Tibial nerve (tissue), 4 donors: ENCODE measurements at places on chromosomes 4 and X.

GRCh38 chr4:139247700-139248238 is 32.3 kb downstream of the MGARP start:
- no peaks in the 10 kb centered on the region for H3K4me1 ChIP-seq
- H3K27ac ChIP-seq = no peak overlapping the region
- H3K4me3 ChIP-seq = no peak overlapping the region

- H3K27ac ChIP-seq = peak overlapping the region; percentile 59
- H3K4me3 ChIP-seq = no peak overlapping the region
- no peak for DNase-seq
- peaks cover 18% of the 10 kb centered on the region for H3K4me1 ChIP-seq
- H3K36me3 ChIP-seq = no peaks in the 10 kb centered on the region
These were observed 33.5 kb downstream of the TRMT44 start for GRCh38 chr4:8473920-8474590.

DNA sequence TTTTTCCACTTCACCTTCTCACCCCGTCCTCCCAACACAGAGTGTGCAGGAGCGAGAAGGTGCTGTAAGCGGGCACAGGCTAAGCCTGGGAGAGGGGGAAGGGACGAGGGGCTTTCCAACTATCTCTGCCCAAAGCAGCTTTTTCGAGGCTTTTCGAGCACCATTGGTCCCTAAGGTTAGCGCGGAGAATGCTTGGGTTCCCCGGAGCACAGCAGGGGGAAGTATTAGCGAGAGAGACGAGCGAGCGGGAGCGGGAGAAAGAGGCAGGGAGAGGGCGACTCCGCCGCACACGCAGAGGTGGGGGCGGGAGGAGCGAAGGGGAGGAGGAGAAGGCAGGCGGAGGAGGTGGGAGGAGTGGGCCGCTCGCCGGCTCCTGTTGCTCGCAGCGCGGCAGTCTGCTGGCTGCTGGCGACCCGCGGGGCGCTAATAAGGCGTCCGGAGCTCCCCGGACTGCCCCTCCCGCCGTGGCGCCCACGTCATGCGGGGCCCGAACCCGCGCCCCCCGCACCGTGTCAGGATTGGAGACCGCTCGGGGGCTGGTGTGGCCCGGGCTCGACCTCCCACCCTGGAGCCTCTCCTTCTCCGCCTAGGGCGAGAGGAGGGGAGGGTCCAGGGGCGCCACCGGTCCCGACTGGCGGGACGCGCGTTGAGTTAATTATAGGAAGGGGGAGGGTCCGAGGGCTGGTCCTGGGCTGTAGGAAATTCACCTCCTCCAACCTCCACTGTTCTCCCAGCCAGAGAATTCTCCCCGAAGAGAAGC is at the start of gene ADAMTS3:
ADAMTS3 (minus strand) TSS at position 263 of the 760 bp plus-strand sequence. CDS start 459 bp downstream, outside the sequence.
- H3K36me3 ChIP-seq = no peaks in the 10 kb centered on the region
- H3K27ac ChIP-seq = peak within 1 kb of the TSS; percentile 73

GRCh38 chr4:8342651-8343261 is 73.2 kb downstream of the HTRA3 start:
- H3K27ac ChIP-seq = no peak overlapping the region
- no peak for DNase-seq
- H3K36me3 ChIP-seq = no peaks in the 10 kb centered on the region
- H3K4me3 ChIP-seq = no peak overlapping the region
- H3K27me3 ChIP-seq = no peaks in the 10 kb centered on the region
- H3K4me1 ChIP-seq = peaks cover 5% of the 10 kb centered on the region

GRCh38 chrX:149010013-149010852 is 494.9 kb downstream of the IDS start:
- H3K4me3 ChIP-seq = no peak overlapping the region
- H3K27me3 ChIP-seq = no peaks in the 10 kb centered on the region
- H3K4me1 ChIP-seq = no peaks in the 10 kb centered on the region
- DNase-seq = no peak

GRCh38 chrX:41273638-41274037 is 60.3 kb upstream of the DDX3X start:
- H3K27ac ChIP-seq = no peak overlapping the region
- peaks cover 29% of the 10 kb centered on the region for H3K27me3 ChIP-seq
- no peaks in the 10 kb centered on the region for H3K4me1 ChIP-seq
- H3K4me3 ChIP-seq = no peak overlapping the region

DNA sequence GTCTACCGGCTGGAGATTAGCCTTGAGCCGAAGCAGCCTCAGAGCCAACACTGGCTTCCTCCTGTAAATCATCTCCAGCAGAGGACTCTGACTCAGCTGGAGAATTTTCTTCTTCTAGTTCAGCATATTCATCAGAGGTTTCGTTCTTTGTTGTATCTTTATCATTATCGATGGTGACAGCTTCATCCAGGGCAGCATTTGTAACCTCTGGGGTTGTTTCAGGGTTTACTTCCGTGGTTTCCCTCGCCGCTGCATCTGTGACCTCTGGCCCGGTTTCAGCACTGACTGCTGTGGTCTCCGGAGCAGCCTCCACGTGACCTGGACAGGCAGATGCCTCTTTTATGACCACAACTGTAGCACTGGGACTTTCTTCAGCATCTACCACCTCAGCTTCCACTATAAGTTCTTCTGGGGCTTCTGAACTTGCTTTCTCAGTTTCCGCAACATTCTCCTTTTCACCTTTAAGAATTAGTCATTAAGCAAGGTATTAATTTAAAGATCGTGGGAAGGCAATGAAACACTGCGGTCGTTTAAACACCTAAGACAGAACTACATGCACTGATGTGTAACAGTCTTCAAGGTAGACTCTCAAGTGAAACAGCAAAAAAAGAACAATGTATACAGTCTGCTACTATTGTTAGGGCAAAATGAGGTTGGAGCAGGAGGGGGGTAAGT is 13.3 kb downstream of the MGARP start:
- H3K4me1 ChIP-seq = no peaks in the 10 kb centered on the region
- no peaks in the 10 kb centered on the region for H3K36me3 ChIP-seq
- H3K27ac ChIP-seq = peak overlapping the region; percentile 5
- DNase-seq = peak; percentile 75
- no peaks in the 10 kb centered on the region for H3K27me3 ChIP-seq

- H3K4me1 ChIP-seq = no peaks in the 10 kb centered on the region
- DNase-seq = no peak
- H3K36me3 ChIP-seq = no peaks in the 10 kb centered on the region
- H3K27ac ChIP-seq = no peak overlapping the region
These were observed 22.5 kb downstream of the STX18 start for GRCh38 chr4:4519297-4519894.

DNA sequence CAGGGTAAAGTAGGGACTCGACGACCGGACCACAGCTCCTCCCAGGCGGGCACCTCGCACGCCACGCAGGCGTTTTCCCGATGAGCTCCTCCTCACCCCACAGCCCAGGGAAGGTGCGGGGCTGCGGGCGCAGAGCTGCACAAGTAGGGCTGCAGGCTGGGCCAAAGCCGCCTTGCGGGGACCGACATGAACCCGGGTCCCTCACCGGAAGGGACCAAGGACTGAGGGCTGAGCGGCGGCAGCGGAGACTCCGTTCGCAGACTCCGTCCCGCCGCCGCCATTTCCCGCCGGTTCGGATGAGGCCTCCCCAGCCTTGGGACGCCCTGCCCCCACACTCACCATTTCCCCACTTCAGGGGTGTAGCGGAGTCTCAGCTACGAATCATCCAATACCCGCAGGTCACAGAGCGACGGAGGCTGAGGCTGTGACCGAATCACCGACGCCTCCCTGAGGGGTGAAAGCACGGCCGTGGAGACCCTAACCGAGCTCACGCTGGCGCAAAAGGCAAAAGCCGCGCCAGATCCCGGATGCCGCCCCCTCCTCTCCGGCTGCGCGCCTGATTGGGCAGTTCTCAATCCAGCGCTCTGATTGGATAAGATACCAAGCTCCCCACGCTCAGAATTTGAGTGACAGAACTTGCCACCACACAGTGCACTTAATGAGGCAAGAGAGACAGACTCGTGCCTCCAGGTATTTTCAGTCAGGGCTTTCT is at the start of gene ZNF732:
ZNF732 (minus strand) TSS at position 506 of the 712 bp plus-strand sequence; CDS start at position 342, 164 bp downstream.
- peaks cover 23% of the 10 kb centered on the region for H3K27me3 ChIP-seq
- H3K4me1 ChIP-seq = no peaks in the 10 kb centered on the region
- DNase-seq = no peak
- peak within 1 kb of the TSS; percentile 11 for H3K4me3 ChIP-seq
- no peak within 1 kb of the TSS for H3K27ac ChIP-seq

GRCh38 chr4:127509155-127509554 is 123.6 kb upstream of the INTU start:
- H3K27ac ChIP-seq = no peak overlapping the region
- no peaks in the 10 kb centered on the region for H3K36me3 ChIP-seq
- no peak overlapping the region for H3K4me3 ChIP-seq

- H3K4me1 ChIP-seq = no peaks in the 10 kb centered on the region
- no peak overlapping the region for H3K27ac ChIP-seq
- H3K36me3 ChIP-seq = no peaks in the 10 kb centered on the region
- DNase-seq = no peak
These were observed 328.8 kb upstream of the GATB start for GRCh38 chr4:152089584-152089983.

GRCh38 chr4:121711263-121712000 is 14.7 kb upstream of the ANXA5 start:
- peak overlapping the region; percentile 54 for H3K27ac ChIP-seq
- no peaks in the 10 kb centered on the region for H3K27me3 ChIP-seq
- H3K4me3 ChIP-seq = no peak overlapping the region
- H3K4me1 ChIP-seq = peaks cover 11% of the 10 kb centered on the region
- DNase-seq = peak; percentile 77

- no peaks in the 10 kb centered on the region for H3K36me3 ChIP-seq
- no peak overlapping the region for H3K4me3 ChIP-seq
- H3K27me3 ChIP-seq = no peaks in the 10 kb centered on the region
- no peak overlapping the region for H3K27ac ChIP-seq
- no peak for DNase-seq
These were observed 30.8 kb upstream of the LRBA start for GRCh38 chr4:151045907-151046306.

GRCh38 chr4:19309378-19309777 is 942.3 kb upstream of the SLIT2 start:
- no peak overlapping the region for H3K27ac ChIP-seq
- no peaks in the 10 kb centered on the region for H3K27me3 ChIP-seq
- no peak for DNase-seq

DNA sequence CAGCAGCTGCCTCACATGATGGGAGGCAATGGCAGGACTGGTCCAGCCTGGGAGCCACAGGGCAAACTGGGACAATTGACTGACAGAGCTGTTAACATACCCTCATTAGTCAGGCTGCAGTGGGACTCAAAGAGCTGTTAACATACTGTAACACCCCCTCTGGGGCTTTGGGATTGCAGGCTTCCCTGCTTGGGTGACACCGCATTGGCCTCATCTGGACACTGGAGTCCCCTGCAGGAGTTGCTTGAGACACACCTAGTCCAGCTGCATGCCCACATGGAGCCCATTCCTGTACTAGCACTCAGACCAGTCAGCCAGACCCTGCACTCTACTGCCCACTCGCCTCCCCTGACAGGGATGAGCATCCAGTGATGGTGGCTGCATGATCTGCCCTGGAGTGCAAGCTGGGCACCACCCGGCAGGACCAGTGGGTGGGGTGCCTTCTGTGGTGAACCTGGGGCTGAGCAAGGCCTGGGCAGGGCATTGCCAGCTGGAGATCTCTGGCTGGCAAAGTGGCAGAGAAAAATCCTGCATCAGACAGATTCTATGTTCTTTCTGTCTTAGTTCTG is 138.8 kb downstream of the DTHD1 start:
- H3K36me3 ChIP-seq = no peaks in the 10 kb centered on the region
- no peaks in the 10 kb centered on the region for H3K27me3 ChIP-seq
- DNase-seq = no peak
- H3K4me1 ChIP-seq = no peaks in the 10 kb centered on the region
- H3K4me3 ChIP-seq = no peak overlapping the region

- H3K4me1 ChIP-seq = no peaks in the 10 kb centered on the region
- DNase-seq = peak; percentile 9
- no peaks in the 10 kb centered on the region for H3K36me3 ChIP-seq
- no peak overlapping the region for H3K4me3 ChIP-seq
These were observed 54.4 kb upstream of the LCORL start for GRCh38 chr4:18075823-18076433.

- no peaks in the 10 kb centered on the region for H3K36me3 ChIP-seq
- no peaks in the 10 kb centered on the region for H3K4me1 ChIP-seq
- H3K27ac ChIP-seq = no peak overlapping the region
- DNase-seq = no peak
- H3K4me3 ChIP-seq = no peak overlapping the region
These were observed 186.5 kb upstream of the RPL34 start for GRCh38 chr4:108433832-108434231.

DNA sequence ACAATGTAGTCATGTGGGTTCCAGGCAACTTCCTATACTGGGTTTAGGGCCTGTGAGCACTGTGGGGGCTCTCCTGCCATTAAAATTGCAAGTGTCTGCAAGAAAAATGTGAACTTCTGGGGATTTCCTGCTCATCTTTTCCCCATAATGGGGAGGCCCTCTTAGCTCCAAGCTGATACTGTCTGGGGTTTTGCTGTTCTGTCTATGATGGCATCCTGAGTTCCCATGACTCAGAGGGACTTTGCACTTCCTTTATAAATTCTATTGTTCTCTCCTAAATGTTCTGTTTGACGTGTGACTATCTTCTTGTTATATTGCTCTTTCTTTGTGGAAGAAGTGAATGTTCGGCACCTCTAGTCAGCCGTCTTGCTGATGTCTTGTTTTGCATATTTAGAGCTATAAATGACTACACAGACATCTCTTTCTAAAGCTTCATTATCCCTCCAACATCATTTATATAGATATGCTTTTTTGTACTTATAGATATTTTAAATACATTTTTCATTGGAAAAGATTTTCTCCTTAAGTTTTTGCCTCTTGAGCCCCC is 465.8 kb downstream of the NAF1 start:
- DNase-seq = no peak
- H3K36me3 ChIP-seq = no peaks in the 10 kb centered on the region
- H3K27me3 ChIP-seq = no peaks in the 10 kb centered on the region

DNA sequence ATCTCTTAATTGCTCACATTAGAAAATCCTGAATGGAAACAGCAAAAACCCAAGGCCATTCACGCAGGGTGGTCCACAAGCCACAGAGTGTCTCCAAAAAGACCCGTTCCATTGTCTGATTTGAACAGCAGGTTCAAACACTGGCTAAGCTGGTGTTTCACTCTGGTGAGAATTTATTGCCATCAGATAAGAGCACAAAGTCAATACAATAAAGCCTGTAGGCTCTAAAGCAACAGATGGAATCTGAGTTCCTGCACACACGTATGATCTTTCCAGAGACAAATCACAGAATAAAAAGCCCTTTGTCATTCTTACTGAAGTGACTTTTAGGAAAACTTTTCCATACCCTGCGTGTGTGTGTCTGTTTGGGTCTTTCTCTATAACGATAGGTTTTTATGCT is 5.1 kb upstream of the SFRP2 start:
- H3K4me3 ChIP-seq = no peak overlapping the region
- no peaks in the 10 kb centered on the region for H3K36me3 ChIP-seq
- no peak for DNase-seq

DNA sequence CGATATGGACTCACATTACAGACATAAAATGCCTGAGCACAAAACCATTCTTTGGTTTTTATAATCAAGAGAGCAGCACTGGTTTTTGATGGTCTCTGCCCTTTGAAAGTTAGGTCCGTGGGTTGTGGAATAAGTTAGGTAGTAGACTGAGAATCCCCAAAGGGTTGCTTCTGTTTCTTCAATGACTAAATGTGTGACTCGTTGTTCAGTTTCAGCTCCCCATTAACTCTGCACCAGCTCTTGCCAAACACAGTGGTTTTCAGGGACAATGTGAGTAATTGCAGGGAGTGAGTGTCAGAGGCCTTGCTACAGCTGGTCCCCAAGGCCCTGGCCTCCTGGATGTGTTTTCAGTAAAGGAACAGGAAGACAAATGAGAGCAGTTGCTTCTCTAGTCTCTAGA is 24.8 kb downstream of the SMIM20 start:
- H3K27me3 ChIP-seq = no peaks in the 10 kb centered on the region
- no peaks in the 10 kb centered on the region for H3K4me1 ChIP-seq
- no peaks in the 10 kb centered on the region for H3K36me3 ChIP-seq
- no peak overlapping the region for H3K27ac ChIP-seq
- H3K4me3 ChIP-seq = no peak overlapping the region
- DNase-seq = peak; percentile 41

- no peak overlapping the region for H3K4me3 ChIP-seq
- no peak for DNase-seq
- no peaks in the 10 kb centered on the region for H3K4me1 ChIP-seq
- H3K36me3 ChIP-seq = no peaks in the 10 kb centered on the region
These were observed 56.3 kb upstream of the DCTD start for GRCh38 chr4:182973511-182973911.
